Activated T-cell treated with anti-CD3 and anti-CD28 coated beads for 1 hour (primary cell): ENCODE measurements at places on chromosomes 2 and 18.

- DNase-seq: no peak
These were observed 183.2 kb downstream of the ARHGAP15 start for GRCh38 chr2:143312441-143312840.

DNA sequence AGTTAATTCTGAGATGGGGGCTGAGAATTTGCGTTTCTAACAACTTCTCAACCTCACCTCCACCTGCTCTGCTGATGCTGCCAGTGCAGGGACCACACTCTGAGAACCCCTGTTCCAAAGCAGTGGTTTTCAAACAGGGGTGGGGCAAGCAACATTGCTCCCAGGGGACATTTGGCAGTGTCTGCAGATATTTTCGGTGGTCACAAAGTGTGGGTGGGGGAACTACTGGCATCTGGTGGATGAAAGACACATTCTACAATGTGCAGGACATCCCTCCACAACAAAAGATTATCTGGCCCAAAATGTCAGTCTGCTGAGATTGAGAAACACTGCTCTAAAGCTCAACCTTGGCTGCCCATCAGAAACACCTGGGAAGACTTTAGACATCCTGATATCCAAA lies 188.7 kb upstream of the SATB2 start:
- DNase-seq: no peak

- peak; percentile 39 for DNase-seq
These were observed 455 bp upstream of the TLK1 start for GRCh38 chr2:171160956-171161740.

- DNase-seq: no peak
These were observed 364.6 kb downstream of the OSR1 start for GRCh38 chr2:18993756-18994338.

DNA sequence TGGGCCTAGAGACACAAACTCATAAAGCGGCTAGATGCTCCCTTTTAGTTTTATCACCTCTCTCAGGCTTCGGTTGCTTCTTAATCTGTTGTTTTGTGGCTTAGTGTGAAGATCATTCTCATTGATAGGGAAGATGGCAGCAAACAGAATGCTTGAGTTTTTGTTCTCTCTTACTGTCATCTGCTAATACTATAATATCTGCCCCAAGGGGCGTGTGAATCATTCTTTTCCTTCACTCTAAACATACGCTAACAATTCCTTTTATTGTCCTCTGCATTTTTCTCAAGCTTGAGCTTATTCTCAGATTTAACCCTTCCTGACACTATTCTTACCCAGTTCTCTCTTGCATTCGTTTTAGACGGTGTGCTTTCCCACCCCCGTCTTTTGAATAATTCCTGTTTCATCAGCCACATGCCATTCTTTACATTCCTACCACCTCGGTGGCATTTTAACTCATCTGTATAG lies 323.9 kb upstream of the NRP2 start:
- DNase-seq: no peak

DNA sequence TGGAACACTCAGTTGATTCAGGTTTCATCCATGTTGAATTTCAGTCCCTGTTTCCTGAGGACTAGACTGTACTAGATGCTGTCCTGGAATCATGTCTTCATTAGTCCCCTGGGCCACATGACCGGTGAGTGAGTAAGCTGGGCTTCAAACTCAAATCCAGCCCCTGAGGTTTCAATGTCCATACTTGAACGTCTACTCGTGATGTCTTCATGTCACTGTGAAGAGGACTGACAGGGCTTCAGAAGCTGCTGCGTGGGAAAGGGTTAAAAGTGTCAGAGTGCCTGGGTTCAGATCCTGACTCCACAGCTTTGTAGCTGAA lies 101.2 kb downstream of the CDK15 start:
- DNase-seq: no peak

DNA sequence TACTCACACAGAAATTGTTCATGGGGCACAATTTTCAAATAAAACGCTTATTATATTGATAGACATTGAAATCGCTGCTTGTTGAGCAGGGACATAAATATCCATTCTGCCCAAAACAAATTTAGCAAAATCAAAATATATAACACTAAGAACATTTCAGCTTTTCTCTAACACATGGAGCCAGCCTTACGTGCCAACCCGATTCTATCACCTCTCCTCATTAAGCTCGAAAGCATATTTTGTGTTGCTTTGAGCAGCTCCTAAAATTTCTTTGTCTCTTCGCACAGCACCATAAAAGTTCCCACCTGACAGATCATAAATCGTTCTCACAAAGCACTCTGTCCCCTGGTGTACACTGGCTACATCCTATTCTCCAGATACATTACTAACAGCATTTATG lies 1034.4 kb upstream of the KLHL29 start:
- no peak for DNase-seq

DNA sequence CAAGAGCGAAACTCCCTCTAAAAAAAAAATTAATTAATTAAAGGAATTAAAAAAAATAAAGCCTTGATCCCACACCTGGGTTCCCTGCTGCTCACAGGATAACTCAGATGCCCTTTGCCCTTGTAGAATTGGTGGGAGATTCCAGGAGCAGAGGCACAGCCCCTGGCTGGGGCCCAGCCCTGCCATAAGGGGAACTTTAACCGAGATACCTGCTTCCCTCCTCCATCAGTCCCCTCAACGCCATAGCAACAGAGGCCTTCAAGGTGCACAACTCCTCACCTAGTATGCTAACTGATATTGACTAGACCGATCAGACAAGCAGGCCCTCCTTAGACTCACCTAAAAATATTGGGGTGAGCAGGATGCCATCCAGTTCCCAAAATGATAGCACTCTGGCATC lies 23.6 kb downstream of the TEX44 start:
- no peak for DNase-seq

DNA sequence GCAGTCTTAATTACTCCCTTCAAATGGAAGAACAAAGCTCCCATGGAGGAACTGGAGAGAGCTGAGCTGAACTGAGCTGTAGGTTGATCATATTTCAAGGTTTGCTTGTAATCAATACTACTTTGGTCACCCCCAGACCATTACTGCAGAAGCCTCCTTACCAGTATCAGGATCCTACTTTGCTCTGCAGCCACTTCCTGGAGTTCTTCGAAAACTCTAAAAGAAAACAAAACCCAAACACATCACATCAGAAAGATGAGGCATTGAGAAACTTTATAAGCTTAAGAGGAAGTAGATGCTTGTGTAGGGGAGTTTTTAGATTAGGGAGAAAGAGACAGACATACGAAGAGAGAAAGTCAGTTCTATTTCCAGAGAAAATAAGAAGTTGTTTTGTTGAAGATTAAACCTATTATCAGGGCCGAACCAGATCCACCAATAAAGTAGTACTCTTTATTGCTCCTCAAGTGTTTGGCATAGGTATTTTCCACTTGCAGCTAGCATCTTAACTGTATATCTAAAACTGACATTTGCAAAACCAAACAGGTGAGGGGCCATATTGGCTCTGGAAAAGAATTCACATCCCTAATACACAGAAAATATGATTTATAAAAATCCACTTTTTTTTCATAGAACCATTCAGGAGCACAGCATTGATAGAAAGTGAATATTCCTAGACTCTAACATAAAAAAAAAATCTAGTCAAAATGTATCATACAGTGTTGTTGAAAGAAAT lies 166.9 kb upstream of the KLF7 start:
- DNase-seq: no peak

DNA sequence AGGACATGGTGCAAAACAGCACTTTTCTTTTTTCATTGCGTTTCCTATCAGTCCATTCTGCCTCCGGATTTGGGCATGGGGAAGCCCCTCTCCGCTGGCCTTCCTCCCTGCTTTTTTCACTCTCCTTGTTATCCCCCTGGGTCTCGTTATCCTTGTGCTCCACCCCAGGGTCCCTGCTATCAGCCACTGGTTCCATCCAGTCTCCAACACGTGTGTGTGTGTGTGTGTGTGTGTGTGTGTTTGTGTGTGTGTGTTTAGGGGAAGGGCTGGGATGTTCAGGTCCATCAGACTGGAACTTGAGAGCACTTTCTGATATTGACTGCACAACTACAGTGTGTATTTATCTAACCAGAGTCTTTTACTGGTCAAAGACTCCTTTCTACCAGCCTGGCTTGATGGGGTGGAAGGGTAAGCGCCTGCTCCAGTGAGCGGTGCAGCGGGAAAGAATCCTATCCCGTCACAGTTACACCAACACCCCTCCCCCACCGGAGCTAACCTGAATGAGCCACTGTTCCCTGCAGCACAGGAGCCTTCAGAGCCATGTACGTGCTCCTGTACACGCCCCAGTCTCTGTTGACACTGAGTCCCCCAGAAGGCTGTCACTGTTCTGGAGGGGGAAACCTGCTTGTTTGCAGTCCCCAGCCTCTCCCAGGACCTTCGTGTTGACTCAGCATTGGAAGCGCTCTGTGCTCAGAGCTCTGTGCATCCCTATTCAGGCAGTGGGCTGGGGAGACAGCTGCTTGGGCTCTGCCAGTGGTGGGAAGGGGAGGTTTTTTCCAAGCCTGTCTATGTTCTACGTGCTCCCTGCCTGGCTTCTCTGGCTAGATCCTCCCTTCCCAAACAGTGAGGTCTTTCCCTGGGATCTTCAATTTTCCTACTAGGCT lies 4.6 kb downstream of the INHA start:
- no peak for DNase-seq
